ENCODE measurements at places on chromosomes 12 and 14.
A peak's percentile ranks its signal among the peaks of the same experiment; 100 is the strongest.

DNA sequence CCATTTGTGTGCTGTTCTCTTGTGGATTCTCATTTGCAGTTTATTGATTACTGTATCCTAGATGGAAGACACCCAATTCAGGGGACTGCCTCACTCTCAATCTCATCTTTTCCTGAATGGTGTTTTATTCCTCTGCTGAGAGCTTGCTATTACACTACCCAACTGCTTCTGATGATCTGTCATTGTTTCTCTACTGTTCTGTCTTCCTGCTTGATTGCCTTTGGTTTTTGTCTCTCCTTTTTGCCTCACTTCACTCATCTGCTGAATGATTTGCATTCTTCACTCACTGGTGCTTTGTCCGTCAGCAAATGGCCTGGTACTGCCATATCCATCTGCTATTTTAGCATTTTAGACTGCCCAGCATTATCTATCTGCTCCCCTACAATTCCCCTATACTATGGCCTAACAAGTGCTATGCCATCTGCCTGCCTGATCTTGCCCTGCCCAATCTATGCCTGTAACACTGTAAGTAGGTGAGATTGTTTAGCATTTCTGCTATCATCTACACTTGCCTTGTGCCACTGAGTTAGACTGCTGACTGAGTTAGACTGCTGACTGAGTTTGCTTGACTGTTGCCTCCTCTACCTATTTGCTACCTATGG is 335.1 kb downstream of the GPHN start:
- no peak for DNase-seq

DNA sequence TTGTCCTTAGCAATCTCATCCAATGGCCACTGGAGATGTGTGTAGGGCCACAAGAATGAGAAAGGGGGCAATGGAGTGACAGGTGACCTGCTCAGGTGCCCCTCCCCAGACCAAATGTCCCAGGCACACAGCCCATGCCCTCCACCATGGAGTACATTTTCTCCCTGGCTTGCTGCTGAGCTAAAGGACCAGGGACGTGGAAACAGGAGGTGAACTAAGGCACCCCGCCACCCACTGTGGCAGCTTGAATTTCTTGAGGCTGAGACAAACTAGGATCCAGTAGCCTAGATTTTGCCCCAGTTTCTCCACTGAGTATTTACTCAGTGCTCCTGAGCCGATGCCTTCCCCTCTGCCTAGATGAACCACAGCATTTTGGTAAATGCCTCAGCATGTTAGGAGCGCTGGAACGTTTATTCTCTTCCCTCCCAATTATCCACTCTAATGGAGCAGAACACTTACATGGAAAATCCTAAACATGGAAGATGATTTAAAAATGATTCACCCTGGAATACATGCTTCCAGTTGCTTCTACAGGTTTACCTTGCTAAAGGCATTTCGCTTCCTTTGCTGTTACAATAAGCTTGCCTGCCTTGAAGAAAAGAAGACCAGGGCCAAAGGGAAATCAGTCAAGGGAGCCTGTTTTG is 198.0 kb downstream of the ZFP36L1 start:
- DNase-seq = no peak

DNA sequence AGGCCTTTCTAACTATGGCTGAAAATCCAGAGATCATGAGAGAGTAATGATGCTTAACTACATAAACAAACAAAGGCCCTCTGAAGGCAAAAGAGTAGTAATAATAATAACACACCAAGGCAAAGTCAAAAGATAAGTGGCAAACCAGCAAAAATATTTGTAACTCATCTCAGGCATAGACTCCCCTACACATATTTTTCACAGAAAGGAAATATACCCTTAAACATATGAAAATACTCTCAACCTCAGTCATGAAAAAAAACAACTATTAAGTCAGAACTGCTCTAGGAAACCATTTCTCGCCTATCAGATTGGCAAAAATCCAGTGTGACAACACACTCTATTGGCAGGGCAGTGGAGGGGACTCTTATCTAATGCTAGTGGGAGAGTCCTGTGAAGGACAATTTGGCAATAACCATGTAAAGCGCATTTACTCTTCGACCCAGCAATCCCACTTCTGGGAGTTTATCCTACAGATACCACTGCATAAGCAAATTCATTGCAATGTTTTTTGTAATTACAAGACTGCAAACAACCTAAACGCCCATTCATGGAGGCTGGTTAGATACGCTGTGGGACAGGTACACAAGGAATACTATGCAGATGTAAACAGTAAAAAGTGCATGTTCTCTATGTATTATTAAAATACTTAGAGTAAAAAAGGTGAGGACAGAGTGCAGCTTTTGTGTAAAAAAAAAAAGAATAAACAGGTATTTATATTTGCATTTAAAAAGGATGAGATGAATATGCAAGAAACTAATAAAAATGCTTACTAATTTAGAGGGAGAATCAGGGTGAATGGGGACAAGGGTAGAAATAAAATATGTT is 26.0 kb upstream of the IL22 start:
- DNase-seq = peak; percentile 21

- no peak for DNase-seq
These were observed 42.6 kb downstream of the ARF6 start for GRCh38 chr14:49935526-49935925.

DNA sequence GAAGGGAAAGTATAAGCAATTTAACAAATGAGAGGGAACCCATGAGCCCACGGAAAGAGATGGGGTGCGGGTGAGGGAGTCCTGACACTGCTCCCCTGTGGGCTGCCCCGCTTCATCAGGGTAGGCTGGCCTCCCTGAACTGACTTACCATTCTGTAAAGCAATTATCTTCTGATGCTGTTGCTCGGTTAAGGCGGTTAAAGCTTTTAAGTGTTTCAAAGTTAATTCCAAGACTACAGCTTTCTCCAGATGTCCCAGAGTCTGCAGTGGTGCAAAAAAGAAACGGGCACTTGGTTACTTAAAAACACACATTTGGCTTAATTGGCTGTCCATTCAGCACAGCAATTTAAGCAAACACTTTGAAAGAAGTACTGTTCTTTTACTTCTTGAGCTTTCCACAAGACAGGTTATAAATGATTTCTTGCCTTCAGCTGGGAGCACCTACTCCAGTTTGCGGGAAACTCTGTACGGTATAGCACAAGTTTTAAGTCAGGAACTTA is 1.3 kb downstream of the BHLHE41 start:
- no peak for DNase-seq

DNA sequence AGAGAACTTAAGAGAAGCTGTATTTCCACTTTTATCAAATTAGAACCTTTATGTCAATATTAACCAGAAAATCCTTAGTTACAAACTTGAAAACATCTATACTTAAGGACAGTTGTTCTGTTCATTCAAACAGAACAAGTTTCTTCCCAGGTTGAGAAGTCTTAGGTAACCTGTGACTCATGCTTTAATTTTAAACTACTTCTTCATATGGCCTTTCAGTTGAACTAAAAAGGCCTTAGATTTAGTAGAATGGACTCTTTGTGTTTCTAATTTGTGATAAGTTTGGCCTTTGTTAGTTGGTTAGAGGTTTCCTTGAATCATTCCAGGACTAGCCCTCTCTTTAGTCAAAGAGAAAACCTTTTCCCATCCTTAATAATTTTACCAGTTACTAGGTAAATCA is 274.2 kb downstream of the FUT8 start:
- no peak for DNase-seq

GRCh38 chr12:117829108-117829507 is 139.7 kb downstream of the KSR2 start:
- DNase-seq = no peak

DNA sequence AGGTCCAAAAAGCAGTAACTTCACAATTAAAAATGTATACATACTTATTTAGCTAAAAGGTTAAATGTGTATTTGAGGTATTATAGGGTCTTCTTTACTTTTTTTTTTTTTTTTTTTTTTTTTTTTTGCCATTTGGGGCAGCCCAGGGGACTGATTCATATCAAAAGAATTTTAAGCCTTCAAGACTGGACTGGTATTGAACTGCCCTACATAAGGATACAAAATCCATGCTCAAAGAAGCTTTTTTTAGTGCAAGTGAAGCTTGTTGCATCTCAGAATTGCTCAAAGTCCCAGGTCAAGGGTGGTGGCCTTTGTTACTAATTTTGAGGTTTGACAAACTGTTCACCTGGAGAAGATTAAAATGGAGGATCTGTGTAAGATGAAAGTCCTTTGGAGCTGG is 124.0 kb downstream of the APAF1 start:
- DNase-seq = no peak

DNA sequence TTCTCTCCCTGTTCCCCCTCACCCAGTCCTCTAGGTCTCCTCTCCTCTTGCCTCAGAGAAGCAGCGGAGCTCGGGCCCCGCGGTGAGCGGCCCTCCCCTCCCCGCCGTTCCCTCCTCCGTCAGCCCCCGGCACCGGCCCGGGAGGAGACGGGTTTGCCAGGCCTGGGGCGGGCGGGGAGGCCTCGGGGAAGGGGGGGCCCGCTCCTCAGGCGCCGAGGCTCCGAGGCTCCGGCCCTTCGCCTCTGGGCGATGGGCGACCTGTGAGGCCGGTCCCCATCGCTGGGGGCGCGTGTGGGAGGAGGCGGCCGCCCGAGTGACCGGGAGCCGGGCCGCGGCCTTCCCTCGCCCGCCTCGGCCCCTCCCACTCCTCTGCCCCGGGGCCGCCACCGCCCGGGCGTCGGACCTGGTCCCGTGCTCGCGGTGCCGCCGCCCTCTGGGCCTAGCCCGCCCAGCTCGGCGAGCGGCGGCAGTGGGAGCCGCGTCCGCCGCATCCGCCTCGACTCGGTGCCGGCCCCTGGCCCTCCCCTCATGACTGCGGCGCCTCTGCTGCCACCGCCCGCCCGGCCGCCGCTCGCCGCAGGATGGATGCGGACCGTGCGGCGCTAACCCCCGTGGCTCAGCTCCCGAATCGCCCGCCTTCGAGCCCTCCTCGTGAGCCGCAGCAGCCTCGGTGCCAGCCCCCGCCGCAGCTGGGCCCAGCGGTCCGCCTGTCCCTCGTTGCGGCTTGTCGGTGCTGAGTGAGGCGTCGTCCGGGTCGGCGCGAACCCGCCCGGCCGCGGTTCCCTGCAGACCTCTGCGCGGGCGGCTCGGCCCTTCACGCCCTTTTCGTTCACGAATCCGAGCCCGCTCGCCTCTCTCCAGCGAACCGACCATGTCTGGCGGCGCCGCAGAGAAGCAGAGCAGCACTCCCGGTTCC is 574 bp downstream of the WNK1 start:
- no peak for DNase-seq

GRCh38 chr12:57456737-57457490 is 1.8 kb downstream of the INHBE start:
- no peak for DNase-seq

DNA sequence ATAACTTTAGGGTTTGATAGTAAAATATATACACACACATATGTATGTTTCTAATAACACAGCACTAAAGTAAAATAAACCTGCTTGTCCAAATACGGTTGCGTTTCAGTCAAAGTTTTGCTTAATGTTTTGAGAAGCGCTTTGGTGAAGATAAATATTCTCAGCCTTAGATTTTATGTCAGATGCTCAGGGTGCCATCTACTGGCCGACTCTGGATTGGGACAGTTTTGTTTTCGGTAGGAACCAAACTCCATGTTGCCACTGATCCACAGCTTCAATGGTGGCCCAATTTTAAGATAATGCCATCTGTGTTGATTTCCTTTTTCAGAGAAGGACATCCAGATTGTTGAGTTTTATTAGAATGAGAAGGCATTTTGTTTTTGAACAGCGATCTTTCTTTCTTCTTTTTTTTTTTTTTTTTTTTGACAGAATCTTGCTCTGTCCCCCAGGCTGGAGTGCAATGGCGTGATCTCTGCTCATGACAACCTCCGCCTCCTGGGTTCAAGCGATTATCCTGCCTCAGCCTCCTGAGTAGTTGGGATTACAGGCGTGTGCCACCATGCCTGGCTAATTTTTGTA is 43.1 kb downstream of the LLPH start:
- DNase-seq = peak; percentile 5

DNA sequence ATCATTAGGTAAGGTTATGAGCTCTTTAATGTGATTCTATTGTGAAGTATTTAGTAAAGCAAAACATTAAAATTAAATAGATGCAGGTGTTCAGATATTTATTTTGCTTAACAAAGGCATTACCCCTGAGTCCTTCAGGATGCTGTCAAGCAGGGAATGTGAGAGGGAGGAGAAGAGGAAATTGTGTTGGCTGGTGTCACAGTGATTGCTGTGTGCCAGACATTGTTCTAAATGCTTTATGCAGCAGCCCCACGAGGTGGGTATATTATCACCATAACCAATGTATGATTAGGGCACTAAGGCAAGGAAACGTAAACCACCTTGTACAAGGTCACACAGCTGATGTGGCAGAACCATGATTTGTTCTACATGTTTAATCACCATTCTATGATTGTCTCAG is 80.1 kb downstream of the STAB2 start:
- peak; percentile 87 for DNase-seq

GRCh38 chr14:26685401-26685800 is 87.6 kb upstream of the NOVA1 start:
- no peak for DNase-seq

DNA sequence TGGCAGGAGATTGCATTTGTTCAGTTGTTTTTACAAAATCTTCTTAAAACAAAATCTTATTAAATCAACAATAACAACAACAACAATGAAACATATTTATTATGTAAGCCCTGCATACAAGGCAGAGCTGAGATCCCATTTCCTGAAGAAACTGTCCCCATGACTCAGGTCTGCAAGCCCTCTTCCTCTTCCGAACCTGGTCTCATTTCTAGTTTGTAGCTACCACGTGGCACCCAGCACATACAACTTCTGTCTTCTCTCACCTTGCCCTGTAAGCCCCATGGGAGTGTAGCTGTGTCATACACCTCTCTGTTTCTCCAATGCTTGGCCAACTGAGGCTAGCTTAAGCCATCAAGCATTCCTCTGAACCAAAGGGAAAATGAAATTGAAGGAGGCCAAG is 106.4 kb downstream of the SLC8A3 start:
- no peak for DNase-seq

GRCh38 chr14:51394804-51395203 is 154.8 kb downstream of the TMX1 start:
- no peak for DNase-seq

GRCh38 chr14:64891173-64891838 is 11.6 kb upstream of the SPTB start:
- DNase-seq = no peak

DNA sequence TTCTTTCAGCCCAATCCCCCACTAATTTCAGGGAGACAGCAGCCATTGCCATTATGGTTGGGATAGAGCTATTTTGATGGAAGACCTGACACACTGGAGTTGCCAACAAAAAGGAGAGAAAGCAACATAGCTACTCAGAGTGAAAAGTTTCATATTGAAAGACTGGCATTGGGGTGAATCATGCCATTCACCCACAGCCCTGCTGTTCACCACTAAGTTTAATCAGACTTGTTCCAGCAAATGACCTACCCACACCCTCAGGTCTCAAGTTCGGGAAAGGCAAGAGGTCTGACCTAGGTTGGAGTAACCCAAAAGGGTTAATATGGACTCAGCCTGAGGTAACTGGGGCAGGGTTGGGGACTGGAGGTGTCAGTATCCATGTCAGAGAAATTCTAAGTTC is 169.2 kb downstream of the PAWR start:
- DNase-seq = no peak

GRCh38 chr12:109179927-109180326 is 63.5 kb downstream of the ACACB start:
- no peak for DNase-seq

- DNase-seq = no peak
These were observed 50.4 kb downstream of the AK7 start for GRCh38 chr14:96442355-96442754.

- DNase-seq = no peak
These were observed 8.0 kb downstream of the DUSP6 start for GRCh38 chr12:89344043-89344861.
